Effector memory CD4-positive, alpha-beta T cell (primary cell): ENCODE measurements at places on chromosomes 4 and X.

DNA sequence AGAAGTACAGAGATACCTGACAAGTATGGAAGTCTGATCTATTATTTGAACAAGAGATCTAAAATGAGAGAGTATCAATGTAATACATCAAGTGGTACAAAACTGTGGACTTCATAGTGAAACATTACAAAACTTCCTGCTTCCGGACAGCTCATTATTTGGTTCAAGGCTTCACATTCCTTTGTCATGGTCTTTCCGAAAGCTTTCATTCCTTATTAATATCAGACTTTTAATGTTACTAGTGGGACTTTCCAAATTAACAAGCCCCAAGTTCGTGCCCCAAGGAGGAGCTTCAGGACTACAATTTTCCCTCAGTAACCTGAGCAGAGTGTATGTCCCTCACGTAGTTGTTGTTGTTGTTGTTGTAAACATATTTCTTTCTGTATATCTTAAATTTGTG, 1.2 kb downstream of the CHIC2 start:
- H3K4me3 ChIP-seq = peak overlapping the region; percentile 79
- DNase-seq = no peak
- H3K27ac ChIP-seq = peak overlapping the region; percentile 96
- no peaks in the 10 kb centered on the region for H3K36me3 ChIP-seq

DNA sequence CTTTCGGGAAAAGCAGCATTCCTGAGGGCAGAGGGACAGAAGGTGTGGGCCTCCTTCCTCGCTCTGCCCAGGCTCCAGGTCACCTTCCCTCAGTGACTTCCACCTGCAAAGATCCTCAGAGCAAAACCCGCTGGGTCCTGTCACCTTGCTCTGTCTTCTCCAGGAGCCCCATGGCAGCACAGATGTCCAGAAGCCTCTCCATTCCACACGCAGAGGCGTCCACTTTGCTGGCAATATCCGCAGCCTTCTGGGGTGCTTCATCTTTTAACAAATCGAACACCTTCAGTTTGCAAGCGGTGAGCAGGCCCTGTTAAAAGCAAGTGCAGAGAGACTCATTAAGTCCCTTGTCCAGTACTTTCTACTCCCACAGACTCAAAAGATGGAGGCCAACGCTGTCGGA, 27.3 kb downstream of the ASMTL start:
- H3K27ac ChIP-seq = no peak overlapping the region
- no peaks in the 10 kb centered on the region for H3K27me3 ChIP-seq
- no peaks in the 10 kb centered on the region for H3K4me1 ChIP-seq
- DNase-seq = no peak

DNA sequence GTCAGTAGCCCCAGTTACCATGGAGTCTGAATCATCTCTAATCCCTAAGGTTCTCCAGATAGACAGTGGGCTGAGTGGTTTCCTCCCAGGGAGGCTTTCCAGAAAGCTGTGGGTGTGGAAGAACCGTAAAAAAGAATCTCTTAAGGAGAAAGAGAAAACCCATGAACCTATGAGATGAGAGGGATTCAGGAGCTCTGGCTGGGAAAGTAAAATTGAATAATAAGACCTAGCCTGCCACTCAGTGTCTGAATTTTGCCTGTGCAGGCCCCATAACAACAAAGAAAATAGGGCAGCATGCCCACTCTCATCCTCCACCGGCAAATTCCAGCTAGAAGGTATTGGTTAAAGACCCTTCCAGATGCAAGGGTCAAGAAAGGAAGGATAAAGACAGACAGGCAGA, 16.9 kb downstream of the AWAT2 start:
- no peak overlapping the region for H3K4me3 ChIP-seq
- DNase-seq = no peak
- no peaks in the 10 kb centered on the region for H3K27me3 ChIP-seq
- no peaks in the 10 kb centered on the region for H3K36me3 ChIP-seq

GRCh38 chrX:17628976-17629375, 108.3 kb upstream of the SCML1 start:
- H3K27ac ChIP-seq = no peak overlapping the region
- no peaks in the 10 kb centered on the region for H3K36me3 ChIP-seq
- DNase-seq = no peak
- H3K4me1 ChIP-seq = no peaks in the 10 kb centered on the region

GRCh38 chrX:148535639-148536038, 35.2 kb downstream of the AFF2 start:
- no peaks in the 10 kb centered on the region for H3K27me3 ChIP-seq
- H3K36me3 ChIP-seq = no peaks in the 10 kb centered on the region
- no peak for DNase-seq
- H3K4me3 ChIP-seq = no peak overlapping the region
- H3K4me1 ChIP-seq = no peaks in the 10 kb centered on the region
- no peak overlapping the region for H3K27ac ChIP-seq

DNA sequence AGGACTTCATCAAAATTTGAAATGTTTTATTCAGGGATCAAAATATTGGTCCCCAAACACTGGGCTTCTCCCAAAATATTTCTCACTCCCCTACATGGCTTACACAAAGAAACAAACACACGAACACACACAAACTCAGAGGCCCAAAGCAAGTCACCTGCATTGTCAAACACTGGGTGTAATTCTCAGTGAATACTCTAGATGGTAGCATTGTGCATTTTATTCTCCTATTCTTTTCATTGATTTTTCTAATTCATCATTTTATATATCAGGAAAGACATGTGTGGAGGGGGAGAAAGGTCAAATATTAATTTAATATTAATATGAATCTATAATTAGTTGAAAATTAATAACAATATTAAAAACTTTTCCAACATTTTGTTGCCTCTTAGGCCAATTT, 72.3 kb upstream of the TNMD start:
- no peak for DNase-seq
- H3K36me3 ChIP-seq = no peaks in the 10 kb centered on the region
- no peaks in the 10 kb centered on the region for H3K27me3 ChIP-seq
- H3K4me3 ChIP-seq = no peak overlapping the region
- H3K4me1 ChIP-seq = no peaks in the 10 kb centered on the region

DNA sequence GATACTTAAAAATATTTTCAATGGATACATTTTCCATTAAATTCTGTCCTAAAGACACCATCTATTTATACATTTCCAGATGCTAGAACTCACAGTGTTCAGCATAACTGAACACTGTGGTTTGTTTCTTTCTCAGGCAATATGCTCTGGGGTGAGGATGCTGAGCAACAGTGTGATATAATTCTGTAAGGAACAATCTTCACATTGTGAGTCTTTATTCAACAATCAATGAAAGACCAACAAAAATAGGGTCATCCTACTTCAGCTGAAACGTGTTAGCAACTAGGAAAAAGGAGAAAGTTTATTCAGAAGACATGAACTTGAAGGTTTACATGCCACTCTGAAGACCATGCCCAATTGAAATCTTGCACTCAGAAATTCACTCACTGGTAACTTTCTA, 284.8 kb downstream of the UNC5C start:
- no peaks in the 10 kb centered on the region for H3K4me1 ChIP-seq
- no peaks in the 10 kb centered on the region for H3K36me3 ChIP-seq
- DNase-seq = no peak

- H3K4me3 ChIP-seq = no peak overlapping the region
- no peak overlapping the region for H3K27ac ChIP-seq
- no peaks in the 10 kb centered on the region for H3K4me1 ChIP-seq
- no peaks in the 10 kb centered on the region for H3K36me3 ChIP-seq
- no peaks in the 10 kb centered on the region for H3K27me3 ChIP-seq
- DNase-seq = no peak
Measured at GRCh38 chr4:158239196-158239595, 28.9 kb downstream of the TMEM144 start.

DNA sequence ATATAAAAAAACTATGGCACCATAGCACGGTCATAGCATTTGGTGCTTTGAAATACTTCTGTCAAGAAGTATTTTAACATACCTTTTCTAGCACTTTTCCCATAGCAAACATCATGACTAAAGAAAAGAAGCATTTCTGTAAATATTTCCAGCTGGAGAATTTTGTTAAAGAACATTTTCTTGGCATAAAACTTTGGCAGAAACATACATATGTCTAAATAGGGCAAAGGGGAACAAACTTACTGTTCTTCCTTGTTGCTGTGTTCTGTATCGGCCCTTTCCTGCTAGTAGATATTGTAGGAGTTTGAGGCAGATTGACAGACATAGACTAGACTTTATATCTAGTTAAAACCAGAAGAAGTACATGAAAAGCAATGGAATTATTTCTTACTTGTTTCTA, 2368.5 kb downstream of the PCDH7 start:
- no peak for DNase-seq
- H3K27ac ChIP-seq = no peak overlapping the region
- H3K27me3 ChIP-seq = no peaks in the 10 kb centered on the region
- no peak overlapping the region for H3K4me3 ChIP-seq

- H3K27ac ChIP-seq = no peak overlapping the region
- no peak for DNase-seq
- H3K36me3 ChIP-seq = no peaks in the 10 kb centered on the region
- no peaks in the 10 kb centered on the region for H3K4me1 ChIP-seq
- H3K4me3 ChIP-seq = no peak overlapping the region
- no peaks in the 10 kb centered on the region for H3K27me3 ChIP-seq
Measured at GRCh38 chr4:10746371-10747171, 62.0 kb upstream of the CLNK start.

GRCh38 chr4:6620296-6620695, 20.2 kb upstream of the MRFAP1 start:
- peaks cover 45% of the 10 kb centered on the region for H3K36me3 ChIP-seq
- no peak overlapping the region for H3K27ac ChIP-seq
- no peak for DNase-seq
- H3K4me3 ChIP-seq = no peak overlapping the region
